ENCODE measurements at places on chromosomes 16 and 17.
A peak's percentile ranks its signal among the peaks of the same experiment; 100 is the strongest.

- no peak for DNase-seq
Observed at GRCh38 chr16:3538222-3538621, 37.4 kb downstream of the CLUAP1 start.

- DNase-seq = no peak
Observed at GRCh38 chr17:57001541-57001940, 23.6 kb downstream of the SCPEP1 start.

DNA sequence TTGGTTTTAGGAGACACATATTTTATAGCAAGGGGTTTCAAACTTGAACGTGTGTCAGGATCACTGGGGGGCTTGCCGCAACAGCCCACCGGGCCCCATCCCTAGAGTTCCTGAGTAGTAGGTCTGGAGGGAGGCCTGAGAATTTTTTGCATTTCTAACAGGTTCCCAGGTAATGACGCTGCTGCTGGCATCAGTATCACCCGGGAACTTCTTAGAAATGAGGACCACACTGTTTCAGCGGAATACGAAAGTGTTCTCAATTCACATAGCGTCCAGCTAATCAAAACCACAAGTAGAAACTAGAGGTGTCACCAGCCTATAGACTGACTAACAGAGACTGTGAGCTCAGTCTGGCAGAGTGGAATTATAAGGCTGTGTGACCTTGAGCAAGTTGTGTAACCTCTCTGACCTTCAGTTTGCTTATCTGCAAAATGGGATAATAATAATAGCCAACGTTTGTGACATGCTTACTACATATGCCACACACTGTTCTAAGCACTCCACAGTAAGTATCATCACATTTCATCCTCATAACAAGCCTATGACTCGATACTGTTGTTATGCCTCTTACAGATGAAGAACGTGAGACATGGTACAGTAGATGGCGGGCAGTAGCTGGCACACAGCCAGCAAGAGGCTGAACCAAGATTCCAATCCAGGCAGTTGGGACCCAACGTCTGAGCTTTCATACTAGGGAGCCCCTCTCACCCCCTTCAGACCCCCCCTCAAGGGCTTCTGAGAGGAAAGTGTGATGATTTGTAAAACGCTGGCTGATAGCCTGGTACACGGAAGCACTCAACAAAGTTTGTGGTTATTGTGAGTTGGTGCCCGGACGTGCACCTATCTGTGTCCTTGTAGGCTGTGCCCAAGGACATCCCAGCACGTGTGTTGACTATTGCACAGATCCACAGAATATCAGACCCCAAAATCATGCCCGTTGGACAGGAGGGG, 4.6 kb upstream of the ICAM2 start:
- peak; percentile 43 for DNase-seq

DNA sequence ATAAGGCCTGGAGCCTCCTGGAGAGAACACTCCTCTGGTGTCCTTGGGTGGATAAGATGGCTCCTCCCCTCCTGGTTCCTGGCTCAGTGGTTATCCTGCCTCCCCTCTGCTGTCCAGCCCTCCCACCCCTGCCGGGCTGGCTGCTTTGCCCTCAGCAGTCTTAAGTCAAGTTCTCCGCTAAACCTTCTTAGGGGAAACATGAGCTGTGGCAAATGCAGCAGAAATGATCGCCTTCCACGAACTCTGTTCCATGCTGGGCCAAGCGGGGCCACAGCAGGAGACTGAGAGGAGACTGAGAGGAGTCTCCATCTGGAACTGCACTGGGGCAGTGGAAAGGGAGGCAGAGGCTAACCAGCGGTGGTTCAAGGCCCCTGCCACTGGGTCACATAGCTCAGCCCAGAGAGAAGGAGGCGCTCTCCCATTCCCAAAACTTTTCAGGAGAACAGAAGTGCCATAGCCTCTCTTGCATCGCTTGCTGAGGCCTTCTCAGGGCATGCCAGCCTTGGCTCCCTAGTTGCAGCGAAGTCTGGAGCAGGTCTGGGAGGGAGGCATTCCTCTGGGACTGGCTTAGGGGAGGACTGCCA, 26.9 kb downstream of the TNS4 start:
- DNase-seq = no peak

DNA sequence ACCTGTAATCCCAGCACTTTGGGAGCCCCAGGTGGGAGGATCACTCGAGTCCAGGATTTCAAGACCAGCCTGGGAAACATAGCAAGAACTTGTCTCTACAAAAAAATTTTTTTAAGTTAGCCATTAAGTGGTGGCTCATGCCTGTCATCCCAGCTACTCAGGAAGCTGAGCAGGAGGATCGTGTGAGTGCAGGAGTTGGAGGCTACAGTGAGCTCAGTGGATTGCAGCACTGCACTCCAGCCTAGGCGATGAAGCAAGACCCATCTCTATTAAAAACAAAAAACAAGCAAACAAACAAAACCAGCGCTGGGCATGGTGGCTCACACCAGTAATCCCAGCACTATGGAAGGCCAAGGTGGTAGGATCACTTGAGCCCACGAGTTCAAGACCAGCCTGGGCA, 38.0 kb downstream of the HEATR3 start:
- no peak for DNase-seq

DNA sequence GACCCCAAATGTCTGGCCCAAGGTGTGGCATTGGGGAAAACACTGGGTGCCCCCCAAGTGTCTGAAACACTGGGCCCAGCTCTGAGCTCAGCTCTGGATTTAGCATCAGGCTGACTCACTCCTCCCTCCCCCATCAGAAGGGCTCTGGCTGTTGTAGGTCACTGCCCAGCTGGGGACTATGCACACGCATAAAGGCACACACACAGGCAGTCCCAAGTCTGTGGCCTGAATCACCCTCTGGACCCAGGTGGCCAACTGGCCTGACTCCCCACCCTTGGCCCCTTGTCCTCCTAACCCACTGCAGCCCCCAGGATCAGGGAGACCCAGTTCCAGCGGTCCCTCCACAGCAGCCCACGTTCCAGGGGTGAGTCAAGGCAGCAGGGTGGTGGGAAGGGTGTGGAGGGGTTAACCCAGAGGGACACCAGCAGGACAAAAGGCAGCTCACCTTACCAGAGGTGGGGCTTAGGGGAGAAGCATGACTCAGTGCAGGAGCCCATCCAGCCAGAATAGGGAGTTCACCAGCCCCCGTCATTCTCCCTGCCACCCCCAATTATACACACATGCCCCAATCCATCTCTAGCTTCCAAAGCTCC, 47.0 kb downstream of the MYO18A start:
- no peak for DNase-seq

- no peak for DNase-seq
Observed at GRCh38 chr17:66373944-66374817, 71.8 kb downstream of the PRKCA start.

All from activated T-helper 1 cell treated with anti-CD3 and anti-CD28 coated beads, Interleukin-2, amount 50 U/mL, for 16 hours (primary cell).